ENCODE measurements at places on chromosomes 2 and 18.

DNA sequence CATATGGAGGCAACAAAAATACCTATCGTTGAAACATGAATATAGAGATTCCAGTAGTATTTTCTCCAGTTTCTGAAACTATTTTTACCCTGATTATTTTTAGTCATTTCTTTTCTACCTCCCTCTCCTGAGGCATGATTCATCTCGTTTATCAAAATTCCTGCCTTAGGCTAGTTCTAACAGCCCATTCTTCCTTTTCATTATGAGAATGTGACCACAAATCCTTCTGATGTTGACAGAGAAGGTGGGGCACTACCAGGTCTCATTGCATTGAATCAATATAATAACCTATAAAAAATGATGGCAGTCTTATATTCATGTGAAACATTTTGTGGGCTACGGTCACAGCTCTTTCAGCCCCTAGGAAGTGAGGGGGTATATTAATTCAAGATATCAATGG is 406.5 kb upstream of the UBE2E3 start:
- no peak for DNase-seq

- no peak for DNase-seq
These were observed 485.4 kb downstream of the TNS1 start for GRCh38 chr2:217517402-217517801.

- no peak for DNase-seq
These were observed 35.4 kb downstream of the MC2R start for GRCh38 chr18:13879937-13880336.

DNA sequence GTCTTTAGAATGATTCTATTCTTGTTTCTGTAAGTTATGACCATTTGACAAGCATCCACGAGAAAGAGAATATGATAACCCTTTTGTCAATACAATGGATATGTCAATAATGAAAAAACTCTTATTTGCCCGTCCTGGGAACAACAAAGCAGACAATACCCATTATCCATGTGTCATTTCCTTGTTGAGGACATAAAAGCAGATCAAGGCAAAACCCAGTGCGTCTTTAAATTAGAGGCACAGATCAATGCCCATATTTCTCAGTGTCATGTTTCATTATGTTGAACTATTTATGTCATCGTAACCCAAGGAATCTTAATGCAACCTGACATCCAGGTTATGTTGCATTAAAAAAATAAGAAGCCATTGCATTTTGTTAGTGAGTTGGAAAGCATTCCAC is 365.0 kb upstream of the CELF4 start:
- no peak for DNase-seq

- DNase-seq, result peak; percentile 30
These were observed 276.1 kb upstream of the NCKAP5 start for GRCh38 chr2:133844214-133844892.

GRCh38 chr2:190859347-190860297 is 21.0 kb upstream of the GLS start:
- DNase-seq, result no peak

DNA sequence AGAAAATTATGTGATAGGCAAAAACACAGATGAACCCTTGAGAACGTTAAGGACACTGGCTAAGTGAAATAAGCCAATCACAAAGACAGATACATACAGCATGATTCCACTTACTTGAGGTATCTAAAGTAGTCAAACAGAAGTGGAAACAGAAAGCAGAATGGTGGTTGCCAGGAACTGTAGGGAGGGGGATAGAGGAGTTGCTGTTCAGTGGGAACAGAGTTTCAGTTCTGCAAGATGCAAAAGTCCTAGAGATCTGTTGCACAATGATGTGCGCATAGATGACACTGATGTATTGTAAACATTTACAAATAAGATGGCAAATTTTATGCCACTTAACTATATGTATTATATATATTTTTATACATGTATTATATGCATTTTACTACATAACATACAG is 59.7 kb downstream of the POLE4 start:
- DNase-seq, result no peak

- no peak for DNase-seq
These were observed 44.5 kb upstream of the MAP4K3 start for GRCh38 chr2:39481611-39482010.

DNA sequence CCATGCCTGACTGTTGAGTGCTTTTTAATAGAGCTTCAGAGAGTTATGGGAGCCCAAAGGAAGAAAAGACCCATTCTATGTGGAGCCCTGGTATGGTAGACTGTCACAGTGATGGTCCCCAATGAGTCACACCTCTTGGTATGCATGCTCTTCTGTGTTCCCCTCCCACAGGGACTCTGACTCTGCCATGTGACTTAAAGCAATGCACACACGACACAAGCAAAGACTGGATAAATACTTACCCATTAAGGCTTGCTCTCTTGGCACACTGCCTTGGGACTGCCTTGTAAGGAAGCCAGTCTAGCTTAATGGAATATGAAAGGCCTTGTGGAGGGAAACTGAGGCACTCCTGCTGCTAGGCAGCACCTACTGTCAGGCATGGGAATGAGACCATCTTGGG is 16.7 kb upstream of the DTNB start:
- DNase-seq, result no peak

GRCh38 chr2:10045561-10046355 is 2.4 kb downstream of the KLF11 start:
- no peak for DNase-seq

- no peak for DNase-seq
These were observed 1.1 kb upstream of the TET3 start for GRCh38 chr2:73983322-73984202.

DNA sequence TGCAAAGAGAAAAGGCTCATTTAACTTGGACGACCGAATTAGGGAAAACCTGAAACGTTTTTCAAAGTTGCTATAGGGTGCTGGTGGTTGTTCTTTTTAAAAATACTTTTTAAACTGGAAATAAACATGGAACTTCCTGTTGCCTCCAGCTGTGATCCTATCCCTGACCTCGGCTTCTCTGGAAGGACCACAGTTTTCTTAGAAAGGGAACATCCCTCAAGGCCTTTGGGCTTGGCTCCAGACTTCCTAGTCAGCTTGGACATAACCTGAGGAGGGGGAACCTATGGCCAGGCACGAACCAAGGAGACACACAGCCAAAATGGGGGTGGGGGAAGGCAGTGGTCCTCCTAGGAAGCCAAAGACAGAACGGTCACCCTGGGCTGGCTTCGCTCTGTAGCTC is 57.7 kb downstream of the CENPO start:
- no peak for DNase-seq

All from cerebellar nuclear complex (tissue), 1 donor.